GM12891 (cell line): ENCODE measurements at places on chromosomes 4 and X.
A peak's percentile ranks its signal among the peaks of the same experiment; 100 is the strongest.

DNA sequence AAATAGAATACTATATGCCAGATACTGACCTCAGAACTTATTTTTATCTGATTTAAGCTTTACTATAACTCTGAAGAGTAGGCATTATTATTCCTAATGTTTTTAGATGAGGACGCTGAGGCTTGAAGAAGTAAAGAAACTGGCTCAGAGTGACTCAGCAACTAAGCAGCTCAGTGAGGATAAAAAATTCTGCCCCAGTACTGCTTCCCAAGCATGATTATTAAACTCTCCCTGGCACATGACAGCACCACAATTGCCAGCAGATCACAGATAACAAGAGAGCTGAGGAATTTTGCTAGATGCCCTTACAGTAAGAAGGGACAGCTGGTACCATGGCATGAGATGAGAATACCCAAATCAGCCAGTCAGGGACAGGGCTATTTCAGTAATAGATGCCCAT is 219.4 kb downstream of the NKX6-1 start:
- no peak for DNase-seq

DNA sequence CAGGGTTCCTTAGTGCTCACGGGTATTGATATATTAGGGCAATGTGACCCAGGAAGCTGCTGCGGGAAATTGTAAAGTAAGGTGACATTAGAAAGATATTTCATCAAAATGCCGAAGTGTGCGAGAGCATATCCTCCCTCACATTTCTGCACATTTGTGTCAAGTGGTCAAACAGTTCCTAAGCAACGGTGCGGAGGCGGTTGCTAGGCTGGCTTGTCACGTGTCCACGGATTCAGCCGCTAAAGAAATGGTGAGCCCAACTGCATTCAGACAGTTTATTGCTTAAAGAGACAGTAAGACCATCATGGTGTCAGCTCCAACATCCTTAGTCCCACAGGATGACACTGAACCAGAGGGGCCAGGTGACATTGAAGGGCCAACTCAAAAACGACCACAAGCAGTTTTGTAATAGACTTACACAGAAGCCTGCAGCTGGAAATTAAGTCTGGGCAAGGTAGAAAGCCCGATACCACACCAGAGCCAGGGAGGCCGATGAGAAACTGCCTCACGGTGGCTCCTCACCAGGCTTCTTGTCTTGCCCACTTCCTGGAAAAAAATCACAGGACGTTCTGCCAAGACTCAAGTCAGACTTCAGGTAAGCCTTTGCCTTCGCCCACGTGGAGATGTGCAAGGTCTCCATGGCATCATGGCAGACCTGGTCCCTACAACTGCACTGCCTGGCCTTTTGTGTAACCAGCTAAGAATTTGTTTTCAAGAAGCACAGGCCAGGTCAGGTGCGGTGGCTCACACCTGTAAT is 50.4 kb downstream of the USP11 start:
- DNase-seq, result no peak

DNA sequence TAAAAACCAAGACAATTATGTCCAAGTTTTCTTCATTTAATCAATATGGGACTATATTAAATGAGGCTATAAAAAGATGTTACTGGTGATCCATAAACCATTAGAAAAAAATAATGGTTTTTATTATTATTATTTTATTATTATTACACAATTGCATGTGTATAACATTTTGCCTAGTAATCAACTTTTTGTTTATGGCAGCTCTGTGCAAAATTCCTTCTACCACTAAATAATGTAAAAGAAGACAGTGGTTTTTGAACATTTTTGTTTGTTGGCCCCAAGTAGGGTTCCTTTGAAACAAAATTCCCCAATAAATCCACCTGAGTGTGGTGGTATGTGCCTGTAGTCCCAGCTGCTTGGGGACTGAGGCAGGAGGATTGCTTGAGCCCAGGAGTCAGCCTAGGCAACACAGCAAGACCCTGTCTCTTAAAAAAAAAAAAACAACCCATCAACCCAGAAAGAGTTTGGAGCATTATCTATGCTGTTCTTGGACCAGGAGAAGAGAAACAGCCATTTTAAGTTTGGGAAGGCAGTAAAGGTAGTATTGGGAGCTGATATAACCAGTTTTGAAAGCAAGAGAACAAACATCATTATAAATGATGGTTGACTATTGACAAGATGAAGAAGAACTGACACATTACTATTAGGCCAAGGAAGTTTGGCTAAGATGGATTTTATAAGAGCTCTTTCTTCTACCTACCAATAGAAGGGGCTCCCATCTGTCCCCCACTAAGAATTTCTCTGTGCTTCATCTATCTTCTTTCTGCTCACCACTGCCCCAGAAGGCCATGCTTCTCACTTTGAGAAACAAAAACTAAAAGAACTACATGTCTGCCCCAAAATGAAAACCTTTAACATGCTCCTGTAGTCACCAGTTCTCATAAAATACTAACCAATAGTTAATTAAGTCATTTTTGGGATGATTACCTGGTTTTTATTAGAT is 2.2 kb downstream of the TMEM156 start:
- no peak for DNase-seq

- no peak for DNase-seq
Measured at GRCh38 chr4:135281230-135281629, 1079.6 kb upstream of the PABPC4L start.

GRCh38 chr4:4226606-4227438 is at the start of gene OTOP1:
Gene OTOP1, minus strand, starts transcription at chr4:4226929. Its CDS starts 65 bp downstream, at chr4:4226864.
- no peak for DNase-seq

DNA sequence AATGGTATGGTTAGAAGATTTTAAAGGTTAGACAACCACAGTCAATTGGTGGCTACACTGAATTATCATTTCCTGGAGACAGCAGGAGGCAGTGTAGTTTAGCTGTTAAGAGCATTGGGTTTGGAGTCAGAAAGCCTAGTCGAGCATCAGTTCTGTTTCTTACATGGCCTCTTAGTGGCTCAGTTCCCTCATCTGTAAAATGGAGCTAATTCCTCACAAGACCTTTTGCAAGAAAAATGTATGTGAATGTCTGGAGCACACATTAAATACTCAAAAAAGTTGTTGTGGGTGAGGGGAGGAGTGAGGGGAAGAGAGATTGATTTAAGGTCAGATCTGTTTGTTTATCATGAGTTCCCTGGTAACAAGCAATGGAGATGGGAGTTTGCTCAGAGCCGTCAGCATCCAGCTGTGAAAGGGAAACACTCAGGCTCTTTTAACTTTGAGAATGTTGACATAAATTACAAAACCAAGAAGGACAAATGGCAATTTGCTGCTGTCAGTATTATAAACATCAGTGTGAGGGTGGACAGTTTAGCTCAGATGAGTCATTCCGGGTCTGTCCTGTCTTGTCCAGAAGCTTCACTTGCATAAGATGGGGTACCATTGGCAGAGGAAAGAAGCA is 98.2 kb upstream of the PGRMC2 start:
- no peak for DNase-seq

DNA sequence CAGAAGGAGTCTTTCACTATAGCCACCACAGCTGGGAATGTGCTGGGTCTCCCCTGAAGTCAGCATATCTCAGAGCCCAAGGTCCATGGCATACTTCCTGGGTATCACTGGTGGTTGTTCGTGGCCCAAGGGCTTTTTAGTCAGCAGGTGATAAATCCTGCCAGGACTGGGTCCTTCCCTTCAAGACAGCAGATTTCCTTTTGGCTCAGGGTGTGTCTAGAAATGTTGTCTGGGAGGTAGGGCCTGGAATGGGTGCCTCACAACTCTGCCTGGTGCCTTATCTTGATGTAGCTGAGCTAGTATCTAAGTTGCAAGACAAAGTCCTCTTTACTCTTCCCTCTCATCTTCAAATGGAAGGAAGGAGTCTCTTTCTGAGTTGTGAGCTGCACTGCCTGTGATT is 102.4 kb upstream of the TMLHE start:
- DNase-seq, result no peak

DNA sequence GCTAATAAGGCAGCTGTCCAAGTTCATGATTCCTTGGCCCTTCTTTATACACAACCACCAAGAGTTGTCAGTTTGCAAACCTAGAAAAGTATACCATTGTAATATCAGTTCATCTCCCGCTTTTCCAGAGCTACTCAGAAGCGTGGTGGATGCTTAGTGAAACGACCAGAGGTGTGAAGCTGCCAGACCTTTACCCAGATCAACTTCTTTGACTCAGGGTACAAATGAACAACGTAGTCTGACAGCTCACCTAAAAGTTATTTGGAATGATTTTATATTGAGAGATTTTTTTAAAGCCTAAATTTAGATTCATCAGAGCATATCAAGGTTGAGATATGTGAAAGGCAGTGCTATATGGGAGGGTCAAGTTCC is 169.7 kb downstream of the CBR4 start:
- no peak for DNase-seq

DNA sequence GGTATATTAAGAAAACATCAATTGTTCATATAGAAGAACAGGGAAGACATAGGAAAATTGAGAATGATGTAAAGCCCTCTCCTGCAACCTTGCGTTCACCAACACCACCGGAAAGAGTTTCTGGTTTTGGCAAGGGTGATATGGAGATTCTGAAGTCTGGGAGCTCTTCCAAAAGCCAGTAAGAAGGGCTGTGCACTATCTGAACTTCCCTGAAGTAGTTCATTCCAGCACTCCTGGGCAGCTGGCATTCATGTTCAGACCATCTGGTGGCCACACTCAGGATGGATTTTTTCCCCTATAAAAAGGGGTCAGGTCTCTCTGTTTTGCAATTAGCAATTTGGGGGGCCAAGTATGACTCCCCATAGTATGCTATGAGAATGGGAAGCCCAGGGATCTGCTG is 15.4 kb upstream of the TLR2 start:
- DNase-seq, result no peak

DNA sequence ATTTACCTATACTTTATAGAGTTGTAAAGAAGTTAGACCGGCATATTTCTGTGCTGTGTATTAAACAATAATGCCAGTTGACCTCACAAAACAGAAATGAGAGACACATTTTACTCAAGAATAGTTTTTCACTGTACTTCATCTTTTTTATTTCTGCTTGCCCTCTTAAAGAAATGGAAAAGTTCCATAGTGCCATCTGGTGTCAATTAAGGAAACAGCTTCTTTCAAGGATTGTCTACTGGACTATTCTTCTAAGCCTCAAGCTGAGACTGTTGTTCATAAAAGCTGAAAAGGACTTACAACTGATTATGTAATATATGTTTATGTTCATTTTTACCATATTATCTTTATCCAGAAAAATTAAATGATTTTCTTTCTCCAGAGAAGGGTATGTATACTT is 1523.7 kb downstream of the ARAP2 start:
- no peak for DNase-seq

DNA sequence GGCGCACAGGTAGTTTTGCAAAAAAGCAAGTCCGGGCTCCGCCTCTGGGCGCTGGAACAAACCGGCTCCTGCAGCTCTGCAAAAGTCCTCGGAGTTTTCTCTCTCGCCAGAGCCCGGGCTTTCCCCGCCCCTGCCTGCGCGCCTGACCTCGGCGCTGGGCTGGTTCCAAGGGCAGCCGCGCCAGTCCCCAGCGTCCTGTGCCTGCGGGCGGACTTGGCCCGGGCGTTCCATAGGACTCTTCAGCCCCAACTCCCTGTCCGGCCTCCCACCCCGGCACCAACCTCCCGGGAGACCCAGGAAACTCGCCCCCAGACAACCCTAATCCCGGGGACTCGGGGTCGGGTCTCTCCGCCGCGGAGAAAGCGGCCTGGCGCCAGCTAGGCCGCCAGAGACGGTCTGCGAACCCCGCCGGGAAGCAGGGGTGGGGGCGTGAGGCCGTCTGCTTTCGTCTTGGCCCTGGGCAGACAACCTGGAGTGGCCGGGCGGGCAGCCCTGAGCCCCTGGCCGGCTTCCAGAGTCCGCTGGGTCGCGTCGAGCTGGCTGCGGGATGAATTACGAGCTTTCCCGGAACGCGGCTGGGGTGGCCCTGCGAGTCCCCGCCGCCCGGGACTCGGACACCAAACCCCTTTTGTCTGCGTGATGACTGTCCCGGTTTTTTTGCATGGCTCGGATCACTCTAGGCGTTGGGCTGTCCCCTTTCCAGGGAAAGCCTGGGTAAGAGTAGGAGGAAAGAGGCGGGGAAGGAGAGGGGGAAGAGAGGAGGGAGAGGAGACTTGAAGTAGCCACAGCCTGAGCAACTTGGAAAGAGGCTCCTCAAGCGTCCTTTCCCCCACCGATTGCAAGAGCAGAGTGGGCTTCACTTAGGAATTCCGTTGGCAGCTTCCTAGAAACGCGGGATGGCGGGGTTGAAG is 916 bp downstream of the MXRA5 start:
- no peak for DNase-seq

DNA sequence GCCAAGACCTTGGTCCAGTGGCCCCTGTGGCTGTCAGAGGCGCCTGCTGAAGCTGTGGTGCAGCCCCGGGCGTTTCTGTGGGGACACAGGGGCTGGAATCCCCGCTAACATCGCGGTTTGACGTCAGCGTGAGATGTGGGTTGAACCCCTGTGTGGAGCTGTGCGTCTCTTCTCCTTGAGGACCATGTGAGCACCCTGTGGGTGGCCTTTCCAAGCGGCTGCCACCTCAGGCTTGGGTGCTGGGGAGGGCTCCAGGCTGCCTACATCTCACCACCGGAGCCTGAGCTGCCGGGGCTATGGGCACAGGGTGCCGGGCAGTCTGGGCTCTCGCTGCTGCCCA is 27.7 kb downstream of the UVSSA start:
- no peak for DNase-seq

DNA sequence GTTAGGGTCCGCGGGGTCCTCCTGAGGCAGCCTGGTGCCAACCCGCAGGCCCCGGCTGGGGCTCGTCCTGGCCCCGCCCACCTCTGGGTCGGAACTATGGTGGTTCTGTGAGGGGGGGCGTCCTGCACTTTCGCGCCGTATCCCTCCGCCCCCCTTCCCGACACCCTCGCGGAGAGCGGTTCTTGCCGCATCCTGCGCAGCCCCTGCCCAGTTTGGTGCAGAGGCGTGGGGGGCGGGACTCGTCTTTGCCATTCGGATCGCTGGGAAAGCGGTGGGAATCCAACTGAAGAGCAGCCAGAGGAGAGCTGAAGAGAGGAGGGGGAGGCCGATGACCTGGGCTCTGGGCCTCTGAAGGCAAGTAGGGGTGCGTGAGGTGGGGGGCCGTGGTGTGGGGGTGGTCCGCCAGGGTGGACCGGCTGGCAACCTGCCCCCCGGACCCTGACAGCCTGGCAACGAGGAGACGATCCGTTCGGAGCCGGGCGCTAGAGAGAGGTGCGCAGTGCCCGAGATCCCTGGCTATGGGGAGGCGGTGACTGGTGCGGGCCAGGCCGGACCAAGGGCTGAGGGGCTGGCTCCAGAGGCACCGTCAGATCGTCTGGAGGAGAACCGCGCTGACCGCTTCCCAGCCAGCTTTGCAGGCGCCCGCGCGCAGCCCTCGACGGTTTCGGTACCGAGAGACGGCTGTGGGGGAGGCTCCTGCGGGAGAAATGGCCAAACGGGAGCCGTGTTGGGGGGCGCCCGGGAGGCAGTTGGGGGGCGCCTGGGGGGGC is at the start of gene GPRASP1:
TSS of gene GPRASP1 (plus strand) at position 242 of the 770 bp plus-strand sequence. CDS start 2,431 bp downstream, outside the sequence.
- DNase-seq, result peak; percentile 7

DNA sequence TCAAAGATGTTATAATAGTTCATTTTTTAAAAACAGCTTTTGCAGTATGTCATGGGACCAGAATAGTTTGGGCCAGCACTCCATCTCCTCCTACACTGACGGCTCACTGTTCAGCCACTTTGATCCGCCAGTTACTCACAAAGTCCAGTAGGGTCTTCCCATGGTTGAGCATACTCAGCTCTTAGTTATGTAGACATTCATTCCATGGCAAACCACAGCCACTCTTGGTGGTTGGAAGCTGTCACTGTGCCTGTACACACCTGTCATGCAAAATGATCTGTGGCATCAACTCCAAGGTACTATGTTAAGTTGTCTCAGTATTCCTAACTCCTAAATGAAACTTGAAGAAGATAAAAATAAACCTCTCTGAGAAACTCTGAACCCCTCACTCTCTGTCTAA is 127.2 kb downstream of the NR3C2 start:
- DNase-seq, result no peak

- no peak for DNase-seq
Measured at GRCh38 chrX:3516051-3516541, 169.6 kb upstream of the MXRA5 start.
